ENCODE measurements at places on chromosomes 3 and 15.

GRCh38 chr15:64948916-64949315, 37.2 kb downstream of the ANKDD1A start:
- DNase-seq, result no peak

DNA sequence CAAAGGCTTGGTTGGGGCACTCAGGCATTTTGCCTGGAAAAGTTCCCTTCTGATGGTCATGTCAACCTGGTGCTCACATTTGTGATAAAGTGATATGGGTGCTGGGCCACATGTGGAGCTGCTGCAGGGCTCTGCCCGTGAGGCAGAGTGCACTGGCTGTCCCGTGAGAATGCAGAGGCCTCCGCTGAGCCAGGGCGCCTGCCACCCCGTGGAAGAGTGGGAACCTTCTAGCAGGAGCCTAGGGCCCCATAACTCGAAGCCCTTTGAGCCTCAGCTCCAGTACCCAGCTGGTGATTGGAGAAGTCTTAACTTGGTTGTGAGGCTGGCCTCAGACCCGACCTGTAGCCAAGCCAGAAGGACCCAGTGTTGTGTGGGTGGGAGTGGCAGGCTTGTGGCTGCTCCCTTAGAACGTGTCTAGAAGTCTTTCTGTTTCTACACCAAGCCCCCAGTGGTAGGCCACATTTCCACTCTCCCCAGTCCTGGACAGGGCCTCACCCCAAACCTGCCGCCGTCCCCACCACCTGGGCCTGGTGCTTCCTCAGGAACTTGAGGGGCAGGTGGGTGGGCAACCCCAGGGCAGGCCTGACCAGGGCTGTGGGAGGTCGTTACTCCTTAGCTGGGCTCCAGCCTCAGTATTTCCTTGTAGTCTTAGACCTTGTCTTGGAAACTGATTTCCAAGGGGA, 19.7 kb downstream of the SEC61A1 start:
- no peak for DNase-seq

- peak; percentile 74 for DNase-seq
These were observed 733 bp downstream of the RNF111 start for GRCh38 chr15:58988006-58988785.

DNA sequence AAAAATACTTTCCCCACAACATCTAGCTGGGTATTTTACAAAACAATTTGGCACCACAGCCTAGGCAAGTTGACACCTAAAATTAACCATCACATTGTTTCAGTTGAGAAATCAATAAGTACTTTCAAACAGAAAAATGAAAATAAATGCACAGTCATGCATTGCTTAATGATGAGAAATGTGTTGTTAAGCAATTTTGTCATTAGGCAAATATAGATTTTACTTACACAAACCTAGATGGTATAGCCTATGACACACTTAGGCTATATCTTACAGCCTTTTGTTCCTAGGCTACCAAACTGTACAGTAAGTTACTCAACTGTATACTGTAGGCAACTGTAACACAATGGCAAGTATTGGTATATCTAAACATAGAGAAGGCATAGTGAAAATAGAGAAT, 608.6 kb upstream of the BCHE start:
- no peak for DNase-seq

DNA sequence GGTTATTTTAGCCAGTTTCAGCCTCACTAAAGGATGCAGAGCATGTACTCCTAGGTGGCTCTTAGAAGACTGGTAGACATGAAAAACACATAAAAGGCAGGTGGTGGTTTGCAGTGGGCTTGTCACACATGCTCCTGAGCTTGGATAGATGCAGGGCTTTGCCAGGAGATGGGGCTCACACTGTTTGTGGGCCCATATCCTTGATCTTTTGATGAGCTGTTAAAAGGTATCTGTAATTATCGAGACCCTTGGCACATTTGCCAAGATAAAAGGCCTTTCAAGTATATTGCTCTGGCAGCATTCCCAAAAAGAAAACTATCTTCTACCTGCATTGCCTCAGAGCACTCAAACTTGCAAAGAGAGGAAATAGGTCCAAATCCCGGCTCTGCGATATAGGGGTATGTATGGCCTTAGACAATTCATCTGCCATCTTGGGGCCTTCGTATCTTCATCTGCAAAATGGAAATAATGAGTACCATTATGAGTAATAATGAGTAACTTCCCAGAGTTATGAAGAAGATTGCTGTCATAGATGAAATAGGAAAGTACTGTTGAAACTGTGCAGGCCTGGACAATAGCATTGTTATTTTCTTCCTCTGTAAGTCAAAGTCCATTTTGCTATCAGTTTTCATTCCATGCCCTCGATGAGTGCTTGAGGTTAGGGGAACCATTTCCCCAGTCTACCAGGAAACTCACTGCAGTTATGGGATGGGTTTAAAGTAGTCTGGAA, 172.7 kb downstream of the SYNPR start:
- no peak for DNase-seq

DNA sequence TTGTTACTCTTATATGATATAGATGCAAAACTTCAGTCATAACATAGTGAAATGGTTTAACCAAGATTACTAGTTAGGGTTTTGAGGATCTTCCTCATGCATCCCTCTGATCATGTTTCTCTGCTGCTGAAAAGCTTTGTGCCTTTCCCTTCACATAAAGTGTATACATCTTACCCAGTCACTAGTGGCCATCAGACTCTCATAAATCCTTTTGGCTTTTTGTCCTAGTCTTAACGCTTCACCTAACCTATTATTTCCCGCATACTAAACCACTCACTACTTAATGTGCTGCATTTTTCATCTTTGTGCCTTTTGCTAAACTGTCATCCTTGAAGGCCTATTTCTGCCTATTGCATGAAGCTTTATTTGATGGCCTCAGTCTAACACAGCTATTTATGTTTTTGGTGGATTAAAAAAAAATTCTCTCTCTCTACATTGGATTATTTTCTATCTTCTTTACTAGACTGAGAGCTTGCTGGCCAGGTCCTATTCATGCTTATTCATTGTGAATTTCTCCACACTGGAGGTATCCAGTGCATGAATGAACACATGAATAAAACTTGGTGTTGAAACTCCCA, 717.6 kb upstream of the GOLIM4 start:
- no peak for DNase-seq

DNA sequence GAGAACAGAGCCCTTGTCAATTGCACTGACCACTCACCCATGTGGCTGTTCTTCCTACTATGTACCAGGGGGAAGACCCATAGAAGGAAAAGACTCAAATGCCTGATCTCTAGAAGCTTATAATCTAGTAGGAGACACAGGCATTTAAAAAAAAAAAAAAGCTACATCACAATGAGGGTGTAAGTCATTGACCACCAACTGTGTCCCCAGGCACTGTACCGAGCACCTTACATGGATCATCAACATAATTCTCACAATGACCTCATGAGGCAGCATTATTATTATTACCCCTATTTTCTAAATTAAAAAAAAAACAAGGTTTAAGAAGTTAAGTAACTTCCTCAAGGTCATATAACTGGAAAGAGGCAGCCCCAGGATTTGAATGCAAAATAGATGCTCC, 247.4 kb downstream of the SHOX2 start:
- no peak for DNase-seq

- DNase-seq, result no peak
These were observed 2.8 kb upstream of the OR5K1 start for GRCh38 chr3:98460220-98460619.

GRCh38 chr15:92451225-92451825, 57.6 kb downstream of the ST8SIA2 start:
- DNase-seq, result no peak

All from activated CD4-positive, alpha-beta T cell treated with anti-CD3 and anti-CD28 coated beads for 36 hours (primary cell).